ENCODE measurements at places on chromosomes 6 and 20.

- no peak for DNase-seq
These were observed 142.7 kb upstream of the SLC35B3 start for GRCh38 chr6:8578006-8578405.

DNA sequence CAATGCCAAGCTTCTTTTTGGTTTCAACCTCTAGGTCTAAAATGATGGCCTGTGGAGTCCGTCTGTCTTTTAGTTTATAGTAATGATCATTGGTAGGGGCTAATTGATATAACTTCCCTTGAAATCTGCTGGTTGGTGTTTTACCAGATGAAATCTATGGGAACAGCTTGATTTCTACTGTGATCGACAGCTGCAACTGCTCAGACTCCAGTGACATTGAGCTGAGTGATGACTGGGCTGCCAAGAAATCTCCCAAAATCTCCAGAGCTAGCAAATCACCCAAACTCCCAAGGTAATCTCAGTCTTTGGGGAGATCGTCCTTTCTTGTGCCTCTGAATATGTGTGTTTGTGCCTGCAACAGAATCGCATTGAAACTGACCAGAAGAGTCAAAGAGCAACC is 70.5 kb upstream of the TMEM181 start:
- DNase-seq: no peak

DNA sequence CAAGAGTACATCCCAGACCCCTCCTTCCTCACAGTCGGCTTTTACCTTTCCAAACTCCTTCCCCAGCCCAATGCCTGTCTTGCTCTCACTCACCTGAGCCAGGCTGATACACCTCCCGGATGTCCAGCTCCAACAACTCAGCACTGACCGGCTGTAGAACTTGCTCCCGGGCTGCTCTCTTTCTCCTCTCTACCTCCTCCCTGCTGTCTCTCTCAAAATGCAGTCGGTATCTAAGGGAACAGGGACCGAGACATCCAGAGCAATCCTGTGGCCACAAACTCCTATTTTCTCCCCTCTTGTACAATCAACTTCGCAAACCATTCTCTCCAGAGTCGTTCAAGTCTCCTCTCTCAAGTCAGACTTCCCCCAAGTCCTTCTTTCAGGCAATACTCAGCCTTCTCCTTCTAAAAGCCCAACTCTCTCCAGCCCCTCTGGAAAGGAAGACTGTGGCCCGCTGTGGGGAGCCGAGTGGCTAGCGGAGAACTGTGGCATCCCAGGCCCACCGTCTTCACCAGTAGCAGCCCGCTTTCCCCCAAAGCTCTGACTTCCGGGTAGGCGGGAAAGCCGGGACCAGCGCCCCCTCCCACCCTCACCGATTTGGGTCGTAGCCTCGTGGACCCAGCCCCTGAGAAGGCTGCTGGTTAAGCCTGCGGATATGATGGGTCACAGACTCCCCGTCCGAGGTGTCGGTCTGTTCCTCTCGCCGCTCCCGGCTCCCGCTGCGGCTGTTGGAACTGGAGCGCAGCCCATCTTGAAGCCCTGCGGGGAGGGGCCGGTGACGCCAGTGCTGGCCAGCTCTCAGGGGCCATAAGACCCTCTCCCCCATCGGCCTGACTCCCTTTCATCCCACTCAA is 1.1 kb downstream of the GNL1 start:
- no peak for DNase-seq

DNA sequence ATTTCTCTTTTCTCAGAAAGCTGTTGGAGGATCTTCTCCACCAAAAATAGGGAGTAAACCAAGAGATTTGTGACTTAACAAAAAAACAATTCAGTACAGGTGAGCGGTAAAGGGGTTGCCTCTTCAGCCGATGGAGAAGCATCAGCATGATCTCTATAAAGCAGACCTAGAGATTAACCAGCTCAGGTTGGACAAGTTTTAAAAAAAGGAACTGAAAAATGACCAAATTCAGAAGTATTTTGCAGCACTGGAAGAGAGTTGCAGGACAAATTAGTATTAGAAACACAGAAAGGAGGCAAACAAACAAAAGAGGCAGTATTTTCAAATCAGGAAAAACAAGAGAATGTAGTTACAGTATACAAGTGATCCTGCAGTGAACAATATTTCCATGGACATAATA is 39.6 kb upstream of the ZNF184 start:
- no peak for DNase-seq

DNA sequence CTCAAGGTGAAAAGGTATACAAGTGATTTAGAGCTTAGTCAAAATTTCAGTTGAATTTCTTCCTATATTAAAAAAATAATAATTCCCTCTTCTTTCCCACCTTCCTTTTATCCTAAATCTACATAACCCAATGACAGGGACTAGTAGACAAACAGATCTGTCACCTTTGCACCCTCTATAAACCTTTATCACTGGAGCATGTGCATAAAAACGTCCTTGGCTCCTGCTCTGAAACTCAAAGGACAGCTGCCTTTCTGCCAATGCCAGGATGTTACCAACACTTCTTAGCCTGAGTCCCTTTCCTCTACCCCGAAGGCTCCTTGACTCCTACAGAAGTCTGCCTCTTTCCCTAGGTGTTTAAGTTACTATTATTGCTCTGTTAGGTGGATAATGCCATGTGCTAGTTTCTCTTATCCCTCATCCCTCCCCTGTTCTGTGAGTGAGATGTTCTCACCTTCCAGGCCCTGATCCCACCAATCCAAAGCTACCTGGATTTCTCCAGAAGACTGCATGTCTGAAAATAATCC is 4.3 kb downstream of the CLVS2 start:
- DNase-seq: no peak

- DNase-seq: no peak
These were observed 417.7 kb upstream of the JAG1 start for GRCh38 chr20:11091511-11091910.

DNA sequence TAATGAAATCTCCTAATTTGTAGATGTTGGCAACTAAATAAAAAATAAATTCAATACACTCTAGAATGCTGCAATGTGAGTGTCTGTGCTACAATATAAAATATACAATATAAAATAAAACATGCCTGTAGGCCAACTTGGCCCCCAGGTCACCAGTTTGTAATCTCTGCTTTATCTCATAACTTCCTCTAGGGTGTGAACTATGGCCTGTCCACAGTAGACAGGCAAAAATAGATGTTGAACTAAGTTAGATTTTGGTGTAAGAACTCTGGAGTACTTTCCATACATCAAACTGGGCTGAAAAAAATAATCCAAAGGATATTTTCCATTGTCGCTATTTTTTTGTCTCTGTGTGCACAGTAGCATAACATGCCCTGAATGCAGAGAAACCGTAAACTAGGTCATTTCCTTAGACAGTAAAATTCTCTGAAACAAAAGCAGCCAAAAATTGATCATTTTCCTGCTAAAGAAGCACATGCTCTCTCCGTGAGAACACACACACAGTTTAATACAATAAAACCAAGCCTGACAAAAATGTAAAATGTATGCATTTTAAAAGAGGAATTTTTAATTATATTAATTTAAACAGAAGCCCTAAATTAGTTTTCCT is 98.5 kb upstream of the ZFP64 start:
- no peak for DNase-seq

- DNase-seq: no peak
These were observed 61.7 kb downstream of the CDH22 start for GRCh38 chr20:46246559-46246958.

DNA sequence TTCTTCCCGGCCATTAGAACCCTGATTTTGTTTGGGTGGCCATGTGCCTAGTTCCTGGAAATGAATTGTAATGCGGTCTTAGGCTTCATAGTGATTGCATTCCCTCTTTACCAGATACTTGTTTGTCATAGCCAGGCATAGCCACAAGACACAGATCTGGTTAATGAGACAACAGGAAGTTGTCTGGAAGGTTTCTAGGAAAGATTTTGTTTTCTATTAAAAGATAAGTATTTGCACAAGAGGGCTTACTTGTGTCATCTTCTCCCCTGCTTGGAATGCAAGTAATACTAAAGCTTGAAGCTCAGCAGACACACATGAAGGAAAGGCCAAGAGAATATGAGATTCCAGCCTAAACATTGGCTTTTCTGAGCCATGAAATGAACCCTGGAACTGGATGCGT is 12.9 kb downstream of the FARS2 start:
- DNase-seq: no peak

GRCh38 chr6:93735099-93735498 is 315.7 kb upstream of the EPHA7 start:
- no peak for DNase-seq

- DNase-seq: no peak
These were observed 216.5 kb upstream of the RREB1 start for GRCh38 chr6:6891125-6891721.

- DNase-seq: no peak
These were observed 37.3 kb downstream of the ABHD12 start for GRCh38 chr20:25353353-25353746.

DNA sequence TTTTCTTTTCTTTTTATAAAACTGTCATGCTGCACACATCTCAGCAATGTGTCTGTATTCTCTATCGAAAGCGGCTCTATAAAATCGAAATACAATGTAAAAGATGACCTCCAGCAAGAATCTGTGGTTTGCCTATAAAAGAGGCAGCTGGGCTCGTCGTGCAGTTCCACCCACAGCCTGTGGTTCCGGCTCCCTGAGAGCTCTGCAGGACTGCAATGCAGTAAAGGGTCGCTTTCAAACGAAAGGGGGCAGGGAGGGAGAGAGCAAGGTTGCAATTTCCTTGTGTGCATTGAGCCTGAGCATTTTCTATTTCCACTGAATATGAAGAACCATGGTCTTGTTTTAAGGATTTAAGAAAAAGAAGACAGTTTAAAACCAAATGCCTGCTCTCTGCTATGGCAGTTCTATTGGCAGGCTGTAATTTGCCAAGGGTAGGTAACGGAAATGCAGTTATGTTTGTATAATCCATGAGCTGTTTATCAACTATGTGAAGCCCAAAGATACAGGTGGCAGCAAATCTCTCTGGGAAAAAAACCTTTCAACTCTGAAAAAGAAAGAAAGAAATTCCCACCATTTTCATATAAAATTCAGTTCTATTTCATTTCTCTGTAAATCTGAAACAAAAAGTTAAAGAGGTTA is 236.5 kb downstream of the HACE1 start:
- DNase-seq: no peak

DNA sequence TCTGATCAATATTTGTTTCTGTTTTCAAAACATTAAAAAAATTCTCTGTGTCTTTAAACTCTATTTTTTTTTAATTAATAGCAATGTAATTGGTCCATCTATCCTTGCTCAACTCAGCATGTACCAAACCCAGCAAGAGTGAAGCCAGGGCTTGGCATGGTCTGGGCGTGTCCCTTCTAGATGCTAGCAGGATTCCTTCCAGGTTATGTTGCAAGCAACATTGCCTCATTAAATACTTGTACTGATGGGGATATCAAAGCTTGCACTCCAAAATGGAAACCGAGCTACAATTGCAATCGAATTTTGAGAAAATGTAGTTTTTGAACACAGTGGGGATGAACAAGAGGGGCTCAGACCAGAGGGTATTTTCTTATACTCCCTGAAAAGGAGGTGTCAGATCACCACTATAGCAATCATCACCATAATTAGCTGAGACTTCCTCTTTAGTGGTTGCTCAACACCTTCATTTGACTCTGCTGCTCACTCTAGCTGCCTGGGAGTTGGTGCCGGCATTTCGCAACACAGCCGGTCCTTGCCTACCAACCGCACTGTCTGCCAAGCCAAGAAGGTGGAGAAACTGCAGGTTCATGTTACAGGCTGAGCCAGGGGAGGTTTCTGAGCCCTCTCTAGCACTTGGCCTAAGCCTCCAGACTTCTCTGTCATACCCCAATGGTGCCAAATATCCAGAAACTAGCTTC is 67.8 kb upstream of the RALGAPA2 start:
- no peak for DNase-seq

DNA sequence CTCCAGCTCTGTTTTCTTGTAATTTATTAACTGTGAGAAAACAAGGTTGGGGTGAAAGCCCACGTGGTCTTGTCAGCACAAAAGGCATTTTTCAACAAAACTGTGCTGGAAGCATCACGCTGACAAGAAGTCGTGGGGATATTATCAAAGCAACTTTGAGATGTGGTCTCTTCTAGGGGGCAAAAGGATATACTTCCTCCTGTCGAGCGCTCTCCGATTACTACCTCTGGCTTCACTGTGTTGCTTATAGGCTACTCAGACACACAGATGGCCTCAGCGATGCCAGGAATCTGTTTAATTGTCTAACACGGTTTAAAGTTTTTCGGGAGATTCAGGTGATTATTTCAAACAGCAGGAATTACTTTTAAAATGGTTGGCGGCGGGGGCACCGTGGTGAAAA is 275.9 kb upstream of the SOX4 start:
- DNase-seq: no peak
